Non-pigmented ciliary epithelial cell (primary cell): ENCODE measurements at places on chromosomes 11 and 22.

- DNase-seq = peak; percentile 8
These were observed 270.7 kb upstream of the SYN3 start for GRCh38 chr22:33328789-33329296.

- DNase-seq = no peak
These were observed 4.0 kb upstream of the NEU3 start for GRCh38 chr11:74984730-74985129.

DNA sequence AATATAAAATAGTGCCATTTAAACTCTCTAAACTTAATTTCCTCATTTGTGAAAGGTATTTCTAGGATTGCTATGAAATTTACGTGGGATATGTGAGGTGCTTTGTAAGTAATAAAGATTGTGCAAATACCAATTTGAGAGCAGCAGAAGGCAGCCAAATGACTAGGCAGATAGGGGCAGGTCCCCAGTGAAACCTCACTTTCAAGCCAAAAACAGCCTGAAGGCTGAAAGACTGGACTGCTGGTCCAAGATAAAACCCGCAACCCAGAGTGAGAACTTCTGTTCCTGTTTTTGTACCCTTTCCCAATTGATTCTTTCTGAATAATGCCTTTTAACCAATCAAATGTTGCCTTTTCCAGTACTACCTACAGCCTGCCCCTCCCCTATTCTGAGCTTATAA lies 7.2 kb downstream of the DTX4 start:
- DNase-seq = no peak

DNA sequence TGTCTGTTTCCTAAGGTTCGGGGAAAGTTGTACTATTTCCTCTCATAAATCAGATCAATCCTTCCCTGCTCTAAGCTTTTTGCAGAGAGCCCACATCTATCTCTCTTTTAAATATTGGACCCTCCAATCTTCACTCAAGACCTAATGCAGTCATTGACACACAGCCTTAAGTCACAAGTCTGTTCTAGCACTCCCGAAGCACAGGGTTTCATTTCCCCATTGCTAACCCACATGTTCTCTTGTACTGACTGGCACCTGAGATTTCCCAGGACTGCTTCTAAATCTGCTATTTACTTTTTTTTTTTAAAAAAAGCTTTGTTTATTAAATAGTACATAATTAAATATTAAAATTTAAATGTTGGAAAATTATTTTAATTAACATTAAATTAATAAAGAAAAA lies 674.7 kb downstream of the TBC1D22A start:
- no peak for DNase-seq

DNA sequence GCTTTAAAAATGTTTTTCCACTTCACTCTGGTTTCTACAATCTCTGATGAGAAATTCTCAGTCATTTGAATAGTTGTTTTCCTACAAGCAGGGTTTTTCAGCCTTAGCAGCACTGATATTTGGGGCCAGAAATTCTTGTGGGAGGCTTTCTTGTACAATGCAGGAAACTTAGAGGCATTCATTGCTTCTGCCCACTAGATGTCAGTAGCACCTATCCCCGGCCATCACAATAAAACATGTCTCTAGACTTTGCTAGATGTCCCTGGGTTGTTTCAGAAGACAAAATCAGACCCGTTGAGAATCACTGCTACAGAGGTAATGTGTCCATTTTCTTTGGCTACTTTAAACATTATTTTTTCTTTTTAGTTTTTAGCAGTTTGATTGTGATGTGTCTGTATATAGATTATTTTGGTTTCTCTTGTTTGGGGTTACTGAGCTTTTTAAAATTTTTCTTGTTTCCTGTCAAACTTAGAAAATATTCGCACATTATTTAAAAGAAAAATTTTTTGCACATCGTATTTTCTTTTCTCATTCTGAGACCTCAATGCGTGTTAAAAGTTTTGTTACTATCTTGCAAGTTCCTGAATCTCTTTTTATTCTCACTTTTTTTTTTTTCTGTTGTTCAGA lies 60.8 kb upstream of the CCDC179 start:
- peak; percentile 42 for DNase-seq
